Fibroblast of skin of abdomen (primary cell): ENCODE measurements at places on chromosomes 12 and 14.

DNA sequence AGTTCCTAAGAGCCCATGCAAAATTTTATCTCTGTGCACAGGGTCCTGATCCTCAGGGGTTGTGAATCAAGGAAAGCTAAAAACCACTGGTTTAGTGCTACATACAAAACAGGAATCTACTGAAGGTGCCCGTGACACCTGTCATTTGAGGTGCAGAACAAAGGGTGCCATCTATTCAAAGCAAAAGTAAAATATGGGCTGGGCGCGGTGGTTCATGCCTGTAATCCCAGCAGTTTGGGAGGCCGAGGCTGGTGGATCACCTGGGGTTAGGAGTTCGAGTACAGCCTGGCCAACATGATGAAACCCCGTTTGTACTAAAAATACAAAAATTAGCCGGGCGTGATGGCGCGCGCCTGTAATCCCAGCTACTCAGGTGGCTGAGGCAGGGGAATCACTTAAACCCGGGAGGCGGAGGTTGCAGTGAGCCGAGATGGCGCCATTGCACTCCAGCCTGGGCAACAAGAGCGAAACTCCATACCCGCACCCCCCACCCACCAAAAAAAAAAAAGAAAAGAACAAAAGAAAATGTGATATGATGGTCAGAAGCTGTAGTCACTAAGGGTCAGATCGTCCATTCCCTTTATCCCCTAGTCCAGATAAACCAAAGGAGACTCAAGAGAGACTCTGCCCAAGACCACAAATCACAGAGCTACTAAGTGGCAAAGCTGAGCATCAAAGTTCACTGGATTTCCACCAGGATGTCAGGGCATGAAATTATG lies 3.4 kb downstream of the PPTC7 start:
- DNase-seq: no peak

- DNase-seq: peak; percentile 44
These were observed 76.1 kb downstream of the SLC25A47 start for GRCh38 chr14:100399052-100399849.

DNA sequence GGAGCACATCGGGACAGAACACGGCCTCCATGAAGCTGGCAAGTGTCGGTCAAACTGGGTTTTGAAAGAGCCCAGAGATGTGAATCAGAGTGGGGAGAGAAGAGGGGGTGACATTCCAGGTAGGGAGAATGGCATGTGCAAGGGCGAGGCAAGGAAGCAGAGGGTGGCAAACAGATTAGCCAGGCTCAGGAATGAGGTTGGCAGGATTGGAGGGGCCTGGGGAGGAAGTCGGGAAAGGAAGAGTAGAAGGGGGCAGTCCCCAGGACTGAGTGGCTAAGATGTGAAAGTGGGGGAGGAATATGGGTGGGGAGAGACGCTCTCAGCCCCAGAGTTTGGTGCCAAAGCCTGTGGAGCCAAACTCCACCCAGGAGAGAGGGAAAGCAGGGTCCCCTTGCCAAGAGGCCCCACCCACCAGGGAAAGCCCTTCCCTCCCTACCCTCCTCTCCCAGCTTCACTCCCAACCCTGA lies 5.5 kb upstream of the HDAC7 start:
- DNase-seq: no peak

- DNase-seq: no peak
These were observed 9.2 kb downstream of the PHB2 start for GRCh38 chr12:6961278-6961694.

- DNase-seq: no peak
These were observed 115.5 kb downstream of the KIF26A start for GRCh38 chr14:104253901-104254353.

GRCh38 chr12:94650143-94651056 lies at the start of gene TMCC3:
TMCC3 (minus strand) TSS chr12:94650557; CDS start chr12:94650430, 127 bp downstream.
- no peak for DNase-seq

- DNase-seq: peak; percentile 85
These were observed 48.2 kb upstream of the PLXNC1 start for GRCh38 chr12:94100211-94100627.

DNA sequence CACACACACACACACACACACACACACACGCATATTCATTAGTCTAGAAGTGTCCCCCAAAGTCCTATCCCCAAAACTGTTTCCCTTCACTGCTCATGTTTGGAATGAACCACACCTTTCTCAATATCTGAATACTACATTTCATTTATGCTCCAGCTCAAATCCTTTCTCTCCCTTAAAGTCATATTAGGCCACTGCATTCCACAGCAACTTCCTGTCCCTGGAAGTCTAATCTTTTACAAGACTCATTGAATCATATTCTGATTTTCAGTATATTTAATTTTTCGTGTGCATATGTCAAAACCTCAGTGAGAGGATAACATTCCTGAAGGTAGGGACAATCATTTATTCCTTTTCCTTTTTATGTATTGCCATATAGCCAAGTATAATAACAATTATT lies 155.6 kb upstream of the LMNTD1 start:
- DNase-seq: no peak

DNA sequence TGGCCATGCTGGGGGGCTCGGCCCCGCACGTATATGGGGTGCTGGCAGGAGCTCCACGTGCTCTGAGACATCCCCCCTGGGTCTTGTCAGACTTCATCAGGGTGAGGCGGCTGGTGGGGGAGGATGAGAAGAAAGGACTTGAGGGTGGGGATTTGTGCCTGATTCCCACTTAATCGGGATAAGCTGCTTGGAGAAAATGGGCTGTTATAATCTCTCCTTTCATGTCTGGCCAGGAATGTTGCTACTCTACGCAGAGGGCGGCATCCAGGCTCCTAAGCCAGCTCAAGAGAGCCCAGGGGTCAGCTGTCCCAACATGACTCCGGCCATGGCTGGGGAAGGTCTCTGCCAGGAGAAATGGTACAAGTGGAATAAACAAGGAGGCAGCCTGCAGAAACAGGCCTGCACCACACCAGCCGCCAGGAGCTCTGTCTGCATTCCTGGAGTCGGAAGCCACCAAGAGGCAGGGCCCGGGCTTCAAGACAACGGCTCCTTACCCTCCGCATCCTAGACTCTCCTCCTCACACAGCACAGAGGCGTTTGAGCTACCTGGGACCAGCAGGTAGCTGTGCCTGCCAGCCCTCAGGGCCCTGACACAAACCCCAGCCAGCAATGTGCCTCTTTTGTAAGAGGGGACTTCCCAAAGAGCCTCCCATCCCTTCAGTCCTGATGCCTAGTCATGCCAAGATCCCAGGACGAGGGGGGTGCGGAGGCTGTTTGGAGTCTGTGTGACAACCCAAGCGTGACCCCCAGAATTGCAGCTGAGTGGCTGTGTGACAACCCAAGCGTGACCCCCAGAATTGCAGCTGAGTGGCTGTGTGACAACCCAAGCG lies 195.8 kb upstream of the DIO3 start:
- DNase-seq: no peak

DNA sequence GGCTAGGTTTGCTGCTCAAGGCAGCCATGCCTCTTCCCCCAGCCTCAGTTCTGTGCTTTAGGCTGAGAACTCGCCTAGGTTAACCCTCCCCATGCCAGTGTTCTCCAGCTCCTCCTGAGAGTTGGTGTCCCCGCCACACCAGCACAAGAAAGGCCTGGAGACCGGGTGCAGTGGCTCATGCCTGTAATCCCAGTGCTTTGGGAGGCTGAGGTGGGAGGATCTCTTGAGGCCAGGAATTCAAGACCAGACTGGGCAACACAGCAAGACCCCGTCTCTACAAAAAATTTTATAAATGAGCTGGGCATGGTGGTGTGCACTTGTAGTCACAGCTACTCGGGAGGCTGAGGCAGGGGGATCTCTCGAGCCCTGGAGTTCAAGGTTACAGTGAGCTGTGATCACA lies 10.2 kb downstream of the RIN3 start:
- no peak for DNase-seq

- no peak for DNase-seq
These were observed 496.4 kb downstream of the FOXG1 start for GRCh38 chr14:29262979-29263378.

DNA sequence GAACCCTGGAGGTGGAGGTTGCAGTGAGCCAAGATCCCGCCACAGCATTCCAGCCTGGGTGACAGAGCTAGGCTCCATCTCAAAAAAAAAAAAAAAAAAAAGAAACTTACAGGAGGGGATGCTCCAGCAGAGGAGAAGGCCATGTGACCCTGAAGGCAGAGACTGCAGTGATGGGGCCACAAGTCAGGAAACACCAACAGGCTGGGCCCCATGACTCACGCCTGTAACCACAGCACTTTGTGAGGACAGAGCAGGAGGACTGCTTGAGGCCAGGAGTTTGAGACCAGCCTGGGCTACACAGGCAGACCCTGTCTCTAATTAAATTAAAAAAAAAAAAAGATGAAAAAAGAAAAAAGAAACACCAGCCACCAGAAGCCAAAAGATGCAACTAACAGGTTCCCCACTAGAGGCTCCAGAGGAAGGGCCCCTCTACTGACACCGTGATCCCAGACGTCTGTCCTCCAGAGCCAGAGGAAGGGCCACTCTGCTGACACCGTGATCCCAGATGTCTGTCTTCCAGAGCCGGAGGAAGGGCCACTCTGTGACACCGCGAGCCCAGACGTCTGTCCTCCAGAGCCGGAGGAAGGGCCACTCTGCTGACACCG lies 9.1 kb upstream of the GLT1D1 start:
- DNase-seq: no peak

GRCh38 chr14:43803076-43803689 lies 703.9 kb downstream of the FSCB start:
- DNase-seq: no peak

- peak; percentile 49 for DNase-seq
These were observed 310.0 kb downstream of the ADAMTS20 start for GRCh38 chr12:43241986-43242385.

GRCh38 chr14:58637040-58637390 lies 747 bp upstream of the DACT1 start:
- peak; percentile 96 for DNase-seq

- peak; percentile 91 for DNase-seq
These were observed 371.4 kb upstream of the TMTC1 start for GRCh38 chr12:30155001-30155730.

DNA sequence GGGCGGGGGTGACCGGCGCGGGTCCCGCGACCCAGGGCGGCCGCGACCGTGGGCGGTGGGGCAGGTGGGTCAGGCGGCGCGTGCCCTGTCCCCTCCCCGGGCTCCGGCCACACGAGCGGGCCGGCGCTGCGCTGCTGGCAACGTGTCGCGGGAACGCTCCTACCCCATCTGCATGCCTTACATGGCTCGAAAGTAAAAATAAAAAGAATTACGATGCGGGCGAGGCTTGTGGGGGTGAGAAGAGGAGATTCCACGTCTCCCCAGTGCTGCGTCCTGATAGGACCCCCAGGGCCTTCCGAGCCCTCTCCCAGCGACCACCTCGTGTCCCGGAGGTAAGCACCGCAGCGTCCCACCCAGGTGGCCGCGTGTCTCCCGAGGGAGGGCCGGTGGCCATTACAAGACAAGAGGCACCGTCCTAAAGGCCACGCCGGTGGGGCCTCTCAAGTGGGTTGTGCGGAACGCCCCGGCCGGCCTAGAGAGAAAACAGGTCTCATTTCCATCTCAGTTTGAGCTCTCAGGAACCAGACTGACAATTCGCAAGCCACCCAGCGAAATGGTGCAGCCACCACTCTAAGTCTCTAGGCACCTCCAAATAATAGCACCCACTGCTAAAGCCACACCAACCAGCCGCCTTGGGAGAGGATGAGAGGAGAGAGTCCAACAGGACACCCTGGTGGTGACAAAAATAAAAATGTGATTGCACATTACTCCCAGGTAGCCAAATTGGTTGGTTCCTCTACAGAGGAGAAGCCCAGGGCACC lies 612 bp upstream of the FOXN3 start:
- DNase-seq: peak; percentile 37

DNA sequence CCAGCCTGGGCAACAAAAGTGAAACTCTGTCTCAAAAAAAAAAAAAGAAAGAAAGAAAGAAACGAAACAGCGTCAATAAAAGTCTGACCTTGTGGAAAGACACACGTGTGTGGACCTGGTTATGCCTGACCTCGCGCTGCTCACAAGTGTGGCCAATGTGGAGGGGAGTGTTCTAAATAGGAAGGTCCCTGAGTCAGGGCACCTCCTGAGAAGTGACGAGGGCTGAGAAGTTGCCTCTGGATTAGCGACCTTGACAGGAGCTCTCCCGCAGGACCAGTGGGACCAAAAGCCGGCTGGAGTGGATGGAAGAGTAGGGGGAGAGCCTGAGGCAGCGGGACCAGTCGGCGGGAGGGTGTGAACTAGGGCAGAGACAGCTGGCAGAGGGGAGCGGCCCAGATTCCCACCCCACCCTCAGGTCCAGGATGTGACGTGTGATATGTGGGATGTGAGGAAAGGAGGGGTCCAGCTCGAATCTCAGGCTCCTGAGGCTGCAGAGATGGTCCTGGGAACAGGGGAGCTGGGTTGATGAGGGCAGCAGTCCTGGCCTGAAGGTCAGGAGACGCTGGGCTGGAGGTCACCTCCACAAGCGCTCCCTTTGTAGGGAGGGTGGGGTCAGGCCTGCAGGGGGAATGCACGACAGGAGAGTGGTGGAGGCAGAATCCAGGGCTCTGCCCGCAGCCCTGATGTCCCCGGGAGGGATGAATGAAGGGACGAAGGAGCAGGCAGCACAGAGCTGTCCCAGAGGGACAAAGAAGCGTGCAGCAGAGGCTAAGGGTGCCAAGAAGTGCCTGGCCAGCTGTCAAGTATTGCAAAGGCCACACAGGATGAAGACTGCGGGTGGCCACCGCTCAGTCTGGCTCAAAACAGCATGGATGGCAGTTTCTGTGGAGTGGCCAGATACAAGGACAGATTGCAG lies 24.8 kb upstream of the GPR68 start:
- no peak for DNase-seq
